Iris pigment epithelial cell (primary cell): ENCODE measurements at places on chromosomes 13 and 19.
A peak's percentile ranks its signal among the peaks of the same experiment; 100 is the strongest.

DNA sequence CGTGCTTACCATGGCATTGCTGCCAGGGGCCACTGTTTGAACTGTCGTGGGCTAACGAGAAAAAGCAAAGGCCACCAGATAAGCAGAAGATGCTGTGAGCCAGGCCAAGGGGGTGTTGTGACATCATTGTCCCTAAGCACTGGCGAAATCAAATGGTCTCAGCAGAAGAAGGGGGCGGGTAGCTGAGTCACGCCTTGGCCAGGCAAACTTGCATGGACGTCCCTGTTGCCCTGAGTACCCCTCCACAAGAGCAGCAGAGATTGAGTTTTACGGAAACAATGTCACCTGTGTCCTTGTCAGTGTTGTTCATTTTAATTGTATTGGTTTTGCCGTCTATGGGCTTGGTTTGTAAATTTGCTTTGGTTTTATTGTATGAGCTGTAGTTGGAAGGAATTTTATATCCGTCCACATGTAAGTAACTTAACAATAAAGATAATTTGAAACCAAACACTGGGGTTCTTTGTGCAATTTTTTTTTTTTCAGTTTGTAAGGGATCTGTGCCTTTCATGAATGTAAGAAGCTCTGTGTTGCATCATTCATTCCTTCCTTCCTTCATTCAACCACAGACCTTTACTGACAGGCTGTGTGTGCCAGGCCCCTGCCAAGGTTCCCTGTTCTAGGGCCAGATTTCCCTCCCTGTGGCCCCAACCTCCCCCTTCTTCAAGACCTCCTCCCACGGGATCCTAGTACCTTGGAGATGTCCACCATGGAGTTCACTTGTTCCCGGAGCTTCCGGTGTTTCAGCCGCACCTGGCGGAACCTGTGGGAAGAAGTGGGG lies 12.3 kb downstream of the KCNN4 start:
- no peak for DNase-seq

DNA sequence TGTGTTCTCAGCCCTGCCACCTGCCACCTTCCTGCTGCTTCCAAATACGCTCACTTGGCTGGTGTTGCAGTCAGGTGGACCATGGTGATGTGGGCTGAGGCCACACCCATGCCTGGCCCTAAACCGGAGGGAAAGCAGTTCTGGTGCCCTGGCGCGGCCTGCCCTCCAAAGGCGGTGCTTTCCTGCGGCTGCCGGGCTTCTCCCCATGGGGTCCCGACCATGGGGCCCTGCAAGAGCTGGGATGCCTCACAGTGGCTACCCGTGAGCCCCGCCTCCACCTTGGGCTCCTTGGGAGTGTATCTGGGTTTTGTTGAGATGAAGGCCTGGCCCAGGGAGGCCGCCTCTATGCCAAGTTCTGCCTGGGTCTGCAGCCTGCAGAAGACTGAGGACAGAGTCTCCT lies 73.7 kb downstream of the ERICH6B start:
- no peak for DNase-seq

GRCh38 chr13:23450340-23451046 lies 17.0 kb upstream of the SACS start:
- DNase-seq: no peak

DNA sequence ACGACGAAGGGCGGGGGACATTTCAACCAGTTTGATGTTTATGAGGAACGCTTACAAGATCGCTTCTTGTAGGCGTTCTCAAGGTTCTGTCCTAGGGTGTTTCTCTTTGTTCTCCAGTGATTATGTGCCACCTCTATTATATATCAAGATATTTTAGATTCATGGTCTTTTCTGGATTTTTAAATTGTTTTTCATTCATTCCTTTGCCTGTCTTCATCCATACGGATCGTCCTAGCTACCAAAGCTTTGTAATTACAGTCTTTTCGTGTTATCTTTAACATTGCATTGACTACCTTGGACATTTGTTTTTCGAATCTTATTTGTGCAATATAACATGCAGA lies 342 bp upstream of the EID2 start:
- no peak for DNase-seq

GRCh38 chr13:106487129-106487528 lies 48.3 kb downstream of the EFNB2 start:
- no peak for DNase-seq

- no peak for DNase-seq
Measured at GRCh38 chr13:80577926-80578670, 237.2 kb upstream of the SPRY2 start.

- DNase-seq: peak; percentile 98
Measured at GRCh38 chr19:35648017-35648961, at the start of gene COX6B1. TSS of gene COX6B1 (plus strand) at chr19:35648323. CDS start at chr19:35651244, 2,921 bp downstream.

GRCh38 chr19:30001301-30001700 lies 59.3 kb downstream of the URI1 start:
- no peak for DNase-seq
